Thoracic aorta (tissue), 2 donors: ENCODE measurements at places on chromosomes 3 and 15.

DNA sequence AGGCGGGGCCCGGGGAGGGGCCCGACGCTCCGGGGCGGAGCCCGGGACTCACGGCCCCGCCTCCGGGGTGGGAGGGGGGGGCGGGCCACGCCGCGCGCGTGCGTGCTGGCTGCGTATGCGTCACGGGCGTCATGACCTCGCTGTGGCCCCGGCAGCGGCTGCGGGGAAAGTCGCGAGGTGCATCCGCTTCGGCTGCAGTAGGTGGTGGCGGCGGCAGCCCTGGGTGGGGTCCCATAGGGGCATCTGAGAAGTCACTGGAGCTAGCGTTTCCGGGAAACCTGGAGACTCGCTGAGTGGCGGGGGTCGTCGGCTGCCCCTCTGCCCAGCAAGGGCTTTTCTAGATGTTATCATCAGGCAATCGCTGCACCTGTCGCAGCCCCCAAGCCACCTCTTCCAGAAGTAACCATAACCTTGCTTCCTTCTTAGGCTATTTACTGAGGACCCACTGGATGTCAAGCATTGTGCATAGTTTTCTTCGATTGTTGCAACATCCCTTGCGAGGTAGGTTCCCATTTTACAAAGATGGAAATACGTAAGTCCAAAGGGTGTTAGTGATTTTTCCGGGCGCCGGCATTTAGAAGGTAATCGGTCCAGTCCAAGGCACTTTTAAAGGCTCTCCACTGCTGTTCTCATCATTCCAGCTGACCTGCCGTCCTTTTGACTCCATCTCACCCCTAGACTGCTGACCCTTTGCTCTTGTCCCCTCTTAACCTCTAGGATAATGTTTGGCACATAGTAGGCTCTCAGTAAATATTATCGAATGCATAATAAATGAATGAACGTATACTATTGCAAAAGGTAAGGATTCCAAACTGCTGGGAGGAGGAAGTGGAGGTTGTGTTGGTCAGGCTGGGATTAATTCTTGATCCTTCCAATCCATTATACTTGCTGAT lies at the start of gene GDPGP1:
Gene GDPGP1, plus strand, starts transcription at position 114 of the 893 bp plus-strand sequence. CDS start 6,700 bp downstream, outside the sequence.
- DNase-seq, result no peak

DNA sequence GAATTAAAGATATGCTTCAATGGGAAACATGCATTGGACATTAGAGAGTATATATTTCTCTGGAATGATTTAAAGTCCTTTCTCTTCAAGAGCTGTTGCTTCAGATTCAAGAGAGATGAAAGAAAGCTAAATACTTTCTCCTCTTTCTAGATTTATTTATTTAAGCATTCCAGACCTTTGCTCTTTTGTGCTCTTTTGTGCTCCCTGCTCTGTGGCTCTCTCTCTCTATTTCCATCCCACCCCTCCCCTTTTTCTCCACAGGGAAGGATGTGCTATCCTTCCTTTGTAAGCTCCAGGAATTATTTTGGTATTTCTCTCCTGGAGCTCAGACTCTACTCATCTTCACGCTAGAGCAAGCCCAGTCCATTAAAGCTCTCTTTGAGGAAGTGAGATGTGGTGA lies 871.9 kb upstream of the GBE1 start:
- DNase-seq, result no peak

DNA sequence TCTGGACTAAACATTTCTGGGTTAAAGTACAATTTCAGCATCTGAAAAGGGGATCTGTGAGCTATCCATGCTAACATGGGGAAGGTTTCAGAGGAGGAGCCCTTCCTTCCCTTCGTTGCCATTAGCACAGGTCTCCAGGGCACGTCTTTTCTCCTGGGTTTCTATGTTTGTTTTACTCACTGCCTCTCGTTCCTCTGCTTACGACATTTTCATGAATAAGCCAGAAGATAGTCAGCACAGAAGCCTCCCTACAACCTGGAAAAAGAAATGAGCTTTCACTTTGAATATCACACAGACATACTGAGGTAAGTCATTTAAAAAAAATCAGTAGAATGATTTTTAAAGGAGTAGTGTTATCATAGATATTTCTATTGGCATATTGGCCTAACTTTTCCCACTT lies 117.2 kb upstream of the KCNMB2 start:
- no peak for DNase-seq

DNA sequence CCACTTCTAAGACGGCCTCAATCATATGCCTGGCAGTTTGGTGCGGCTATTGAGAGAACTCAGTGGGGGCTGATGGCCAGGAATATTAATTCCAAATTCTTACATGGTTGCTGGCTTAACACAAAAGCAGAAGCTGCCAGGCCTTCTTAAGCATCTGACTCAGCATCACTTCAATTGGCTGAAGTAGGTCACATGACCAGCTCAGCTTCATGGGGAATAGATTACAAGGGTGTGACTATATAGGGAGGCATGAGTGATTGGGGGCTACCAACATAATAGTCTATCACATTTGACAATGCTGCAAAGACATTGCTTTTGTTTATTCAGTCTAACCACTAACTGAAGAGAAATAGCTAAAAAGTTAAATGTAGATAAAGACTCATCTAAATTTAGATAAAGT lies 101.6 kb upstream of the ANKRD28 start:
- DNase-seq, result no peak

DNA sequence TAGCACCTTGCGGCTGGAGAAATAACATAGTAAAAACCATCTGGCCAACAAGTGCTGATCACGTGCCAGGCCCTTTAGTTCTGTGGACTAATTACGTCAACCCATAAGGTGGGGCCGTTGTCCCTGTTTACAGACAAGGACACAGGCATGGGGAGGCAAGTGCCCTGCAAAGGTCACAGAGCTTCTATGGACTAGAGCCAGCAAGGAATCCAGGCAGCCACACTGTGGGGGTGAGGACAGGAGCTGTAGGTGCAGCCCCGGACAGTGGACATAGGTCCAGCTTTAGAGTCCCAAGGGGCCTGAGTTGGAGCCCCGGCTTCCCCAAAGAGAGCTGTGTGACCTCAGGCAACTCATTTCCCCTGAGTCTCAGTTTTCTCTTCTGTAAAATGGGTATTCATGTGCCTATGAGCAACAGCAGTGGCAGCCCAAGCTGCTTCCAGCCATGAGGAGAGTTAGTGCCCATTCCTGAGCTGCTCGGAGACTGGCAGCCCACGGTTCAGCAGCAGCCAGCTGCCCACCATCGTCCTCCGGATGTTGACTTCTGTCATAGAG lies 13.9 kb downstream of the CHST13 start:
- DNase-seq, result no peak

GRCh38 chr15:35720019-35720418 lies 174.1 kb upstream of the DPH6 start:
- no peak for DNase-seq

DNA sequence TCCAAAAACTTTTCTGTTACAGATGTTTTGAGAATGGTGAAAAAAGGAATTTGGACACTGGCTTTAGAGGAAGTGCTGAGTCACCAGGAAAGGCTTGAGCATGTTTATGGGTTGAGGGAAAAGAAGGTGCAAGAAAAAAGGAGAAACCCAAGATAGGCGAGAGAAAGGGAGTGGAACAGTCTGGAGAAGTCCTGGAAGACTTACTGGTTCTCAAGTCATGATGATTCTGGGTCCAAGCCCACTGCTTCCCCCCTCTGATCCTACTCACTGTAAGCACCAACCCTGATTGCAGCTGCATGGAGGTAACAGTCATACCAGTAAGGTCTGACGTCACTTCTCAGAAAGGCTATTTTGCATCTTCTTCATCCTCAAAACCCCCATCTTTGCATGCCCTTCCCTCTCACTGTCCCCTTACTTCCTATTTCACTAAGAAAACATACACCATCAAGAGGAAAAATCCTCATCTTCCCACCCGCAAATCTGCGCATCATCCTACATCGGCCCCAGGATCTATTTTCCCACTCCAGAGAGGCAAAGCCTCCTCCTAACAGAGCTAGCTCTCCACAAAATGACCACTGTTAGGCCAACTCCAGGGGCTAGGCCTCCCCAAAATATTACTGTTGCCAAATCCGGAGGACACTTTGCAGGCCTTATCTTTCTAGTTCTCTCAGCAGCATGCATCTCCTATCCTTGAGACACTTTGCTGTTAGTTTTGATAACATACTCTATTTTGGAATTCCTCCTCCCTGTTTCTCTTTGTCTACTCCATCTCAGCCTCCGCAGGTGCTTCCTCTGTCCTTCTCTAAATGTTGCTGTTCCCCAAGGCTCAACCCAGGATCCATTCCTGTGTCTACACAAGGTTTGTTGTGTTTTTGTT lies 3.2 kb upstream of the ATP13A3 start:
- no peak for DNase-seq

DNA sequence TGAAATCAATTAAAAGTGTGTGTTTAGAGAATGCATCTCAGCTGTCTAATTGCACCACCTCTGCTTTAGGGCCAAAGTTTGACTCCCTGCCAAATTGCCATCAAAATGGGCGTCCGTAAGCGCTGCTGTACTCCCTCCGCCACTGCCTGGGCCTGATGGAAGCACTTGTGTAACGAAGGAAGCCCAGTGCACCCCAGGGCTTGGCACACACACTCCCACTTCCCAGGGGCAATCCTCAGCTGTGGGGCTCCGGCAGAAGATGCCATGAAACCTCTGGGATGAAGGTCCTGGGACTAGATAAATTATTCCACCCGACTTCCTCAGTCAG lies 137.8 kb downstream of the RORA start:
- no peak for DNase-seq

DNA sequence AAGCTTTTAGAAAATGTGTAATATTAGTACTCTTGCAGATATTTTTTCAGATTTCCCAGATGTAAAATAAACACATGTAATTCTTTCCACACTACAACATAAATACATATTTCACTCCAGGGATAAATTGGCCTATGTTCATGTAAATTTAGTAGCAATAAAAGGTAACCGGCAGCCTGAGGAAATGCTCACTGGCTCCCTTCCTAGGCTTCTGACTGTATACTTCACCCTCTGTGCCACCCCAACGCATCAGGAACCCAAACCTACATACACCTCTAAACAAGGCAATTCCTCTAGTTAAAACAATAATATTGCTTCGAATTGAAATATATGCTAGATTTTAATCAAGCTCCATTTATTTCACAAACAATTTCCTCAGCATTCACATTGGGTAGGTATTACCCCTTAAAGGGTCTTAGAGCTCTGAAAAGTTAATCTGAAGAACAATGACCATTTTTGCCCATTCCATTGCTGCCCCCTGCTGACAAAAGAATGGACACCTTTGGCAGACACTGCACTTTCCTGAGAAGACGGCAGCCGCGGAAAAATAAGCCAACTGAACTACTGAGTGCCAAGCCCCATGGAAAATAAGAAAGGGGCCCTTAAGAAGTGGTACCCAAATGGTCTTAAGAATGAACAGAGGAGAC lies 212.5 kb downstream of the OSBPL10 start:
- no peak for DNase-seq

- DNase-seq, result no peak
Measured at GRCh38 chr3:32181365-32181764, 57.1 kb upstream of the CMTM8 start.

GRCh38 chr3:127172211-127172610 lies 20.7 kb upstream of the PRR23E start:
- DNase-seq, result no peak

- no peak for DNase-seq
Measured at GRCh38 chr15:65414841-65415621, 7.7 kb downstream of the IGDCC4 start.

DNA sequence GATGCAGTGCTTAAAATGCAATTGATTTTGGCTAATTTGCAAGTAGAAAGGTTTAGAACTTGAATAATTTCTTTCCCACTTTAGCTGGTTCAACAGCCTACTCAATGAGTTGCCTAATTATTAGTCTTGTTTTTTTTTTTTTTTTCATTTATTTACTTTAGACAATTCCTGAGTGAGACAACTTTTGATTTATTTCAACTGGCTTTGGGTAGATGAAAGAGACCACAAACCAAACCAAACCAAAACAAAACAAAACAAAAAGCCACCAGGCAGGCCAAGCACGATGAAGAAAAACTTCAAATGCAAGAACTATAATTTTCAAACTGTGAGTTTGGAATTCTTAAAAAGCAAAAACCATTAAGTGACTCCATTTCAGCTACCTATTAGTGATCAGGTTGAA lies 469.9 kb downstream of the GBE1 start:
- DNase-seq, result no peak

DNA sequence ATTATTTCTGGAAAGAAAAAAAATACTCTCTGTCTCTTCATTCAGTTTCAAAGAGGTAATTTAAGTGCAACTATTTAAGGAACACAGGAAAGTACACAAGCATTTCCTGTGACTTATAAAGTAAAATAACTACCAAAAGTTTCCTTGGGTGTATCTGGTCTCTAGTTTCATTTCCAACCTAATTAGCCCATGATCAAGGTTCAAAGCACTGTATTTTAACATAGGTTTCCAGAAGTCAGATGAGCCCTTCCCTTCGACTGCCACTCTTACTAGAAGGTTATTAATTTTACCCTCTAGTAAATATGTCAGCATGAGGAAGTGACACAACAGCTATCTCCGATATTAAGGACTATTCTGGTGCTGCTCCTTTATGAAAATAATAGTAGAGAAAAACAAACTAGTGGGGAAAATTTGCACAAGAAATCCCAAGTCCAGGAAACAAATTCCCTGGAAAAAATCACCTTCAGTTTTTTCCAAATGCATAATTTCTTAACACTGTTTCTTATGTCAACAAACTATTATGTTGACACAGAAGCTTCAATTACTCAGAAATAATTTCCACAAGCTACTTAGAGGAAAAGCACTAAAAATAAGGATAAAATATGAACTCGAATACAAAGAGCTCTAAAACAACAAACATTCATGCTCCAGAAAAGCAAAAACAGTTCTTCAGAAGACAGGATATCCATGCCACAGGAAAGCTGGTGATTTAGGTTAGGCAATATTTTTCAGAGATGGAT lies 35.3 kb downstream of the CCPG1 start:
- no peak for DNase-seq

DNA sequence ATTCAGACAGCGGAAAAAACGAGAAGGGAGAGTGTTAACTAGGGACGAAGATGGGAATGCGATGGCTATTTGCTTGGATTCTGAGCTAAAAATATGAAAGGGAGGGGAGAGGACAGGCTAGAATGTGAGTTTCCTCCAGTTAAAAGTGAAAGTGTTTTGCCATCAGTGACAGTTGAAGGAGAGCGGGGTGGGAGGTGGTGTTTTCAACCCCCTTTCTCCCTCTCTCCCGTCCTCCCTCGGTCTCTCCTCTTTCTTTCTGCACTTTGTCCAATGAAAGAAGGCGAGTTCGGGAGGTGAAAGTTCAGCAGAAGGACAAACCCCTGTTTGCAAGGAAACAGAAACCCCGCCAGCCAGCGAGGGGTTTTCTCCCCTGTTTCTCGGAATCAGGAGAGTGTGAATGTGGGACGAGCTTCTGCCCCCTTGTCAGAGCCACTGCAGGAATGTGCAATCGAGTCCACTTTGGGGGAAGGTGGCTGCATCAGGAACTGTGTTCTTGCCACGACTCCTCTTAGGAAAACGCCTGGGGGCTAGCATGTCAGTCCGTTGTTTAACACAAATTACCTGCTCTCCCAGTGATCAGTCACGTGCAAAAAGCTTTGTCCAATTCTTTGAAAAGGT lies 975 bp upstream of the FOXP1 start:
- no peak for DNase-seq

DNA sequence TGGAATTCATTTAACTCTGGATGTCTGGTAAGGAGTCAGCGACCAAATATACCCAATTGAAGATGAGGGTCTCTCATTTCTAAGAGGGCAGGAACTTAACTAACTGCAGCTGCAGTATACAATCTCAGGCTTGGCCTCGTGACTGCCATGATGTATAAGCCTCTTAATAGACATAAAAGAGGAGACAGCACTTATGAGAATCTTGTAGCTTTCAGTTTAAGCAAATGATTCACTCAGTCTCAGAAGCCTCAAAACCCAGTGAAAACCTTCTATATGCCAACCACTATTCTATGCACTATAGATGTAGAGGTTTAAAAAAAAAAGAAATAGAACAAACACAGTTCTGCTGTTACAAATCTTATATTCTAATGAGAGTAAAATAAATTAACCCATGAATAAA lies 513.9 kb downstream of the TBL1XR1 start:
- no peak for DNase-seq
